ENCODE measurements at places on chromosomes 5 and 9.

GRCh38 chr5:67038817-67039603, 157.6 kb downstream of the CD180 start:
- no peak for DNase-seq

DNA sequence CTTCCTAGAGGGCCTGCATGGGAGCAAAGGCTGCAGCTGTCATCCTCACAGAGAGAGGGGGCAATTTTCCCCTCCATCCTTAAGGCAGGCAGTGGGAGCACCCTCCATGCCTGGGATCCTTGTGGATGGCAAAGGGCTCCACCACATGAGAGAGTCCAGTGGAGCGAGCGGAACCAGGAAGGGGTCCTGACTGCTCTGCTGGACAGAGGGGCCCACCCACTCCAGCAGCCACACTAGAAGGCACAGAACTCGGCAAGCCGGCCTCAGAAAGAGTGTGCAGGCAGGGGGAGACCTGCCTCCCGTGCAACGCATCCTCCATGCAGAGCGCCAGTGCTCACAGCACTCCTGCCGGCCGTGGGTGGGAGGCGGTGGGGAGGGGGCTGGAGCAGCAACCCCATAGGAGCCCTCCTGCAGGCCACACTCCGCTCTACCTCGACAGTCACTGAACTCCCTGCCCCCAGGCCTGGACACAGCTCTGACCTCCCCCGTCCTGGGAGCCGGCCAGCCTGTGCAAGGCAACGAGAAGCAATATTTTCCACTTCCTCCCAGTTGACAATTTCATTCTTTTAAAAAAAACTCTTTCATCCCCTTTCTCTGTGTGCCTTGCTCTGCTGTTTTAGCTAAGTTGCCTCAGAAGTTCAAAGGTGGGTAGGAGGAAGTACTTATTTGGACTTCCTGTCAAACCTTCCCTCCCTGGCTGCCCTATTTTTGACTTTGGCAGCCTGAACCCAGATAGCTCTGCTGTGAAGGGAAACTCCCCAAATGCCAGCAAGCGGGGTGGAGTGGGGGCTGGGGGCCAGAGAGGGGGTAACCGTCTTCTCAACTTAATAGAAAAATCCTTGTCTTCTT, 5.3 kb upstream of the LCP2 start:
- DNase-seq: no peak

GRCh38 chr9:136926749-136927148, 17.8 kb downstream of the FBXW5 start:
- DNase-seq: no peak

DNA sequence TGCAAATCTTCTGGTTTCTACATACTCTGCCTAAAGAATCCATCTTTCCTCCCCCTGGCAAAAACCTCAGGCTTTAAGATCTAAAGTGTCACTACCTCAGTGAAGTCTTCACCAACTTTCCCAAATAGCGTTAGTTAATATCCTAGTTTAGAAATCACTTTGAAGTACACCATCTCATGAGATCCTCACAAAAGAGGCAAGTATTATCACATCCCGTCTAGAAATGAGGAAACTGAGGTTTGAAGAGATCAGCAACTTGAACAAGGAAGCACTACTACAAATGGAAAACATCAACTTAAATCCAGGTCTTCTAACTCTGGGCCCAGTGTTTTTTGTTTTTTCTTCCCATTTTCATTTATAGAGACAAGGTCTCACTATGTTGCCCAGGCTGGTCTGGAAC, 4.6 kb downstream of the AP3B1 start:
- no peak for DNase-seq

GRCh38 chr9:133759146-133759900, 21.2 kb upstream of the SARDH start:
- DNase-seq: no peak

DNA sequence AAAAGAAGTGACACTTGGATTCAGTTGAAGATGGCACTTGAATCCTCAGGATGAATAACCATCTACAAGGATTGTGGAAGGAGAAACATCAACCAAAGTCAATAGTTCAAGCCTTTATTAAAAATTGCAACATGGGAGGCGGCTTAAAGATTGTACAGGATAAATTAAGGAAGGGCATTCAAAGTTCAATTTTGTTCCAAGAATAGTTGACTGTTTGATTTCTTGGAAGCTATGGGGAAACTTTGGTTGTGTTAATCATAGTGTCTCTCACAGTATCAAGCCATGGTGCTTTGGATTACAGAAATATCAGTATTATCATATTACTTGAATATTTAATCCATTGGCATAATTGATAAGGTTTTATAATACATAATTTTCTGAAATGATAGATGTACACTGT, 1844.3 kb downstream of the MAT2B start:
- no peak for DNase-seq
